ENCODE measurements at places on chromosomes 2 and 18.

- DNase-seq, result no peak
Observed at GRCh38 chr2:238015705-238016104, 45.1 kb upstream of the SCLY start.

GRCh38 chr2:61793389-61793836 is 60.4 kb downstream of the FAM161A start:
- DNase-seq, result peak; percentile 54

DNA sequence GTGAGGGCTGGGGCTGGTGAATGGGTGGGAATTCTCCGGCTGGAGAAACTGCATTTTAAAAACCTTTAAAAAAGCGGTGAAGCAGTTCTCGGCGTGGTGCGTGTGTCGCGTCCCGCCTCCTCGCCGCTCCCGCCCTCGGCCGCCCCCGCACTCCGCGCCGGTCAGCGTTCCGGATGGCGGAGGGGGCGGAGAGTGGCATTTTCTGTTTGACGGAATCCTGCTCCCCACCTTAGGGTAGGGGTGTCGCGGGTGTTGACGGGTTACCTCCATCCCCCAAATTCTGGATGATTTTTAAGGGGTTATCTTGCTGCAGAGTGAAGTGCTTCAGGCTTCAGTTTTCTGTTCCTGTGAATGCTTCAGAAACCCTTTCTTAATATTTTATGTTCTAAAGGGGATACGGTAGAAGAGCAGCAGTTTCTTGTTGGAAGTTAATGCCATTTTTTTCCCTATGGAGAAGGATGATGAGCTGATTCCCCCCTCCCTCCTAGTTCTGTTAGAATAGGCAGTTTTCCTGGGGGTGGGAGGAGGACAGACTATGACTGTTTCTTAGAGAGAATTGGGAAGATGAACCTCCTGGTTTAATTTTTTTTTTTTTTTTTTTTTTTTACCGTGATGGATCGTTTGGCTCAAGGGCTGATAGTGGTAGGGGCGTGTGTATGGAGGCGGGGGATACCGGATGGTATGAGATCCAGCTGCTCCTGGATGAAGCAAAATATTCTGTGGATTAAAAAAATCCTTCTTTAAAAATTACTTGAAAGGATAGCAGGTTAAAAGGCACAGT is 756 bp downstream of the ABI2 start:
- DNase-seq, result peak; percentile 28

DNA sequence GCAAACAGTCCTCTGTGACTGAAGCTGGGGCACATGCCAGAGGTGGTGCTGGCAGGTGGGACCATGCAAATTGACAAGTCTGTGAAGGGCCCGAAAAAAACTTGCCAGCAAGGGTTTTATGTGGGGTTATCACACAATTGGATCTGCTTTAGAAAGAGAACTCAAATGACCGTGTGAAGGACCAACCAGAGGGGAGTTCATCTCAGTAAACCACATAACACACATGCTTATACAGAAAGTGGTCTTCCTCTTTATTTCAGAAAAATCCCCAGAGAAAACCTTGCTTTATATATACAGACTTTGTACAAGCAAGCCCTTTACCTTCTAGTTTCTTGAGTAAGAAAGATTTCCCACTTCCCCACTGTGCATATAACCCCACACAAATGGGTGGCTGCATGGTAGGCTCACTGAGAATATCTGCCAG is 46.7 kb downstream of the KIDINS220 start:
- no peak for DNase-seq

- DNase-seq, result no peak
Observed at GRCh38 chr2:176926453-176926852, 286.1 kb upstream of the HNRNPA3 start.

- DNase-seq, result no peak
Observed at GRCh38 chr2:16584824-16585540, 80.7 kb downstream of the CYRIA start.

GRCh38 chr2:39625927-39626270 is 39.8 kb upstream of the TMEM178A start:
- no peak for DNase-seq

DNA sequence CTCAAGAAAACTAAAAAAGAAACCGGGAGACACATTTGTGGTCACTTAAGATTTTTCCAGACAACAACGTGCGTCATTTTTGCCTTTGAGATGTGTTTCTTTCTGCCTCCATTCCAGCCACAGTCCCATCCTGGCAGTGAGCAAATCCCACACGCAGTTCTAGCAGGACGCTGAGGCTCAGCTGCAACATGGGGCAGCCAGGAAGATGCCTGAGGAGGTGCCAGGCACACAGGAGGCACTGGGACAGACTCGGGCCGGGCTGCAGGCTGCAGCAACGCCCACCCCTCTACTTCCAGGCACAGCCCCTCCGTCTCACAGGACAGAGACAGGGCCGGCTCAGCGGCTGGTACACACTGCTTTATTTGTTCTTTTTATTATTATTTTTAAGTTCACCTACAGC is 13.1 kb downstream of the KLF11 start:
- no peak for DNase-seq

- no peak for DNase-seq
Observed at GRCh38 chr2:140308706-140309105, 1528.5 kb upstream of the NXPH2 start.

DNA sequence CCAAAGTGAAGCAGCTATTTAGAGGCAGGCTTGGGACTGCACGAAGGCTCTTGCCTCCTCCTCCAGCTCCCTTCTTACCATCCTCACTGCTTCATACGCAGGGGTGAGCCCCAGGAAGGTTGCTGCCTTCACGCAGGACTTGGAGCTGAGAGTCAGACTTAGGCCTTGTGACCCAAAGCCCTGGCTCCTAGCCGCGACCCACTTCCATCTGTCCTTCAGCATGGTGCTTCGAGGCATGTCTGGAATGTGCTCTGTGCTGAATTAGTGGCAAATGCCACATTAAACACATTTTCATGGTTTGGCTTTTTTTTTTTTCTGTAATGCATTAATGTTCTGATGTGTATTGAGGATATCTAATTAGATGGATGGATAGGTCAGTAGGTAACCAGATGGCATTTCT is 37.5 kb downstream of the ITGB1BP1 start:
- DNase-seq, result no peak

DNA sequence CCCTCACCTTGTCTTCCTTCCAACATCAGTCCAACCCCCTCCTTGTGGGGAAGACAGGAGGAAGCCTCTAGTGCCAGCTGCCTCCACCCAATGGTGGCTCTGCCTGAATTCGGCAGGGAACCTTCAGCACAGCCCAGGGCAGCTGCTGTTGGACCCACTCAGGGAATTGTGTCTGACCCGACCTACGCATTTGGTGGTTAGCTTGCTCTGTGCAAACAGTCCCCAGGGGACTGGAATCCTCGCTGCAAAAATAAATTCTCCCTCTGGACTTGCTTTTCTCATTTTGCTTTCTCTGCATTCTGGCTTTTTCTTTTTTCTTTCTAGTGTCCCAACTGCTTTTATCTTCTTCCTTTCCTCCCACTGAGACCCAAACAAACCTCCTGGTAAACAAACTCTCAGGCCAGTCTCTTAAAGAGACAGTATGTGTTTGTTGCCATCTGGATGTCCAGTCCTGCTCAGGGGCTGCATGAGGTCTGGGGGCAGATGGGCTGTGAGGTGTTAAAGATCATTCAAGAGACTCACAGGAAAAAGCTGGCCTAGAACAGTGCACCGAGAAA is 137.7 kb upstream of the HAAO start:
- no peak for DNase-seq

GRCh38 chr2:98376996-98377395 is 30.7 kb downstream of the CNGA3 start:
- no peak for DNase-seq

- no peak for DNase-seq
Observed at GRCh38 chr2:224085811-224086210, 46.7 kb upstream of the SERPINE2 start.

DNA sequence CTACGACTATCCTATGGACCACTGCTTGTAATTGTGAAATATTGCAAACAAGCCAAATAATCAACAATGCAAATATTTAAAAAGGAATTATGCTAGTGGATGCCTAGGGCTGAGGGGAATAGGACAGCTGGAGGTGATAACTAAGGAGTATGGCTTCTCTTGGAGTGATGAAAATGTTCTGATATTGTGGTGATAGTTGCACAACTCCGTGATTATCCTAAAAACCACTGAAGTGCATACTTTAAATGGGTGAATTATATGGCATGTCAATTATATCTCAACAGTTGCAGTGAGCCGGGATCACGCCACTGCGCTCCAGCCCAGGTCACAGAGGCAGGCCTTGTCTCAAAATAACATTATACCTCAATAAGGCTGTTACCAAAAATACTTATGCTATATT is 125.1 kb upstream of the SH3BP4 start:
- no peak for DNase-seq

DNA sequence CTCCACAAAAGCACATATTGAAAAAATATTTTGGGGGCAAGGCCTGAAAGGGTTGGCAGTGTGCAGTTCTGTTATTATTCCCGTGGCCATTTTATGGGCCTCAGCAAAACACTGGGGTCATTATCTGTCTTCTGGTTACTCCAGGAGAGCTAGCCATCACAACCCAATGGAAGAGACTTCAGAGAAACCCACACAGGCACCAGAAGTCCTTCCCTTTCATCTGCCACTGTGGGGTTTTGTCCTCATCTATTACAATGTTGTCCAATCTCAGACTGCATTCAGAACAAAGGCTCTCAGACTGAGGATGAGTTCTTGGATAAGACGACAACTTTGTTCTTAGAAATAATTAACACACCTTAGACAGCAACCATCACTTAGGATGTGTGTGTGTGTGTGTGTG is 98.4 kb downstream of the PIEZO2 start:
- DNase-seq, result no peak

GRCh38 chr2:201709049-201709448 is 10.6 kb upstream of the MPP4 start:
- DNase-seq, result no peak

GRCh38 chr2:170813611-170814532 is 2.8 kb upstream of the GAD1 start:
- no peak for DNase-seq

DNA sequence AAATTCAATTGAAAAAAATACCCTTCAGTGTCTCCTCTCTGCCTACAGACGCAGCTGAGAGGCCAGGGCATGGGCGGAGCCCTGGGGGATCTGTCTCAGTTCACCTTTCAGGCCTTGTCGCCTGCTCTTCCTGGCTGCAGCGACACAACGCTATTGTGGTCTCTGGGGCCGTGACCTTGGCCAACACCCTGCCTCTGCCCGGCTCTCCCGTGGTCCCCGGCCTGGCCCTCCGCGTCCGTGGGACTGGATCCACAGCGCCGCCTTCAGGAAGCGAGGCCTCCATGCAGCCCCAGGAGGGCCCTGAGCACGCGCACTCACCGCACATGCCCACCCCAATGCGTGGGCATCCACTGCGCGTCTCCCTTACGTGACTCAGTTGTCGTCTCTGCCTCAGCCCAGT is 81.1 kb downstream of the MRPS9 start:
- DNase-seq, result no peak

DNA sequence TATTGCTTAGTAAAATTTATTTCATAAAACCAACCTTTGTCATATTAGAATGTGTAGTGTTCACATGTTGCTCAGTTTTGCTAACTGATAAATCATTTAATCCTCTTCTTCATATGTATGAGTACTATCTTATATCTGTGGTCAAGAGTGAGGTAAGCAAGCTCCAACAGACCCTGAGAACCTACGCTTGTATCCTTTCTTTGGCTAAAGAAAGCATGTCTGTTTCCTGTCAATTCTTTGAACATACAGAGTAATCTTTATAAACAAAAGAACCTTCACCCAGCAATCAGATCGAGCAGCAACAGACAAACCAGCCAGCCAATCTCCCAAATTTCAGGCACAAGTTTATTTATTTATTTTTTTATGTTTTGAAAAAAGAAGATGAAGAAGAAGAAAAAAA is 6.4 kb downstream of the ADCYAP1 start:
- DNase-seq, result no peak

GRCh38 chr2:31274401-31275075 is 40.6 kb downstream of the EHD3 start:
- no peak for DNase-seq

DNA sequence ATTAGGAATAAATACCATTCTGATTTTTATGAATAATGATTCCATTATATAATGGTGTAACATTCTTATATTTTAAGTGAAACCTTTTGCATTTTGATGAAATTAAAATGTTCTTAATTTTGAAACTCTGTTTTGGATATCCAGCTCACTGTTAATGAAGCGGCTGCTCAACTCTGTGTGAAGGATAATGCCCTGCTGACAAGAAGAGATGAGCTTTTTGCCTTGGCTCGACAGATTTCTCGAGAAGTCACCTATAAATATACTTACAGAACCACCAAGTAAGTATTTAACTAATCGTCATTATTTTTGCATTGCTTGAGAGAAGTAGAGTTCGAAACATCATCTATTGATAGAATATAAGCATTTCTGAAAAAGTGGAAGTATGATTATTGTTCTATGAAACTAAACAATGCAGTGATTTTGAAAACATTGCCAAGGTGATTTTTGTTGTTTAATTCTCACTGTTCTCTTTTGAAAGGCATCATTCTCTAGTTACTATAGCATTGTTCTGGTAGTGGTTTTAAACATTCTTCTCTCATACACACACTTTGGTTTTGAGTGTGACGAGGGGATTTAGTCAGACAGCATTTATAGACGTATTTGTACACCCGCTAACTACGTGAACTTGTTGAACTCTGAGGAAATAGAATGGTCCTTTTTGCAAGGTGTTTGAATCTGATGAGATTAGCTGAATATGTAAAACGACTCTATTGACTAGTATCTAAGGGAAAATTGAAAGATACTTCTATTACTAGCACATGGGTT is 21.5 kb downstream of the NAB1 start:
- no peak for DNase-seq

- DNase-seq, result no peak
Observed at GRCh38 chr18:51801514-51801913, 538.5 kb upstream of the DCC start.

- no peak for DNase-seq
Observed at GRCh38 chr18:27794181-27794926, 382.6 kb downstream of the CDH2 start.

- no peak for DNase-seq
Observed at GRCh38 chr2:123644053-123644452, 381.0 kb upstream of the CNTNAP5 start.

DNA sequence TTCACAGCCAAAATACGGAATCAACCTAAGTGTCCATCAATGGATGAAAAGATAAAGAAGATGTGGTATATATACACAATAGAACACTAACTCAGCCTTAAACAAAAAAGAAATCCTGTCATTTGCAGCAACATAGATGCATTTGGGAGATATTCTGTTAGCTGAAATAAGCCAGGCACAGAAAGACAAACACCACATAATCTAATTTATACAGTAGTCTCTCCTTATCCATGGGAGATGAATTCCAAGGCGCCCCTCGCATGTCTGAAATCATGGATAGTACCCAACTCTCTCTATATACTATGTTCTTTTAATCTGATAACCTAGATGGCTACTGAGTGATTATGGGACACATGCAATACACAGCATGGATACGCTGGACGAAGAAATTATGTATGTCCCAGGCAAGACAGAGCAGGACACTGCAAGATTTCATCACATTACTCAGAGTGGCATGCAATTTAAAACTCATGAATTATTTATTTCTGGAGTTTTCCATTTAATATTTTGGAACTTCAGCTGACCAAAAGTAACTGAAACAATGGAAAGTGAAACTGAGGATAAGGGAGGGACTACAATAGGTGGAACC is 39.5 kb downstream of the ORC4 start:
- no peak for DNase-seq

GRCh38 chr2:118974103-118974993 is 32.4 kb downstream of the MARCO start:
- DNase-seq, result no peak
